ENCODE measurements at places on chromosomes 1 and 21. TPM values are rescaled to one million over a fixed set of nuclear protein-coding genes. Genes with fewer than 3 reads are reported as not detected.

- no peak for DNase-seq
Measured at GRCh38 chr21:15138490-15138889, 73.7 kb upstream of the NRIP1 start.

- no peak for DNase-seq
Measured at GRCh38 chr1:217472915-217473314, 158.0 kb downstream of the GPATCH2 start.

GRCh38 chr1:246156847-246157246 lies 350.2 kb downstream of the SMYD3 start:
- DNase-seq: no peak

DNA sequence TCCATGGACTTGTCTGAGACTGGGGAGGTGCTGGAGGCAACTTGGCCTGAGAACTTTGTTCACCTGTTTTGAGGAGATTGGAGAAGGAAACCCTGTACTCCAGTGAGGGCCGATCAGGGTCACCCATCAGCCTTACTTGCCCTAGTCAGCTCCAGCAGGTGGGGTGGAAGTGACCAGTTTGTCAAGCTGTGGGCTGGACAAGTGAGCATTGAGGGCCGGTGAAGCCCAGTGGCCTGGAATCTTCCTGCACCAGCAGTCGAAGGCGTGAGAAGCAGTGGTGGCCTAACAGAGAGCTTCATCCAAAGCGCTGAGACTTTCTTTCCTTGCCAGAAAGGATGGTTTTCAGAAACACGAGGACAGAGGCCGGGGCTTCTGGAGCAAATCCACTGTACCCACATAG lies 9.6 kb downstream of the SLC37A1 start:
- no peak for DNase-seq

GRCh38 chr1:173427146-173428054 lies 49.7 kb upstream of the PRDX6 start:
- no peak for DNase-seq

- no peak for DNase-seq
Measured at GRCh38 chr1:115229016-115229415, 109.0 kb downstream of the NGF start.

- no peak for DNase-seq
Measured at GRCh38 chr21:31299291-31300147, 44.5 kb downstream of the TIAM1 start.

DNA sequence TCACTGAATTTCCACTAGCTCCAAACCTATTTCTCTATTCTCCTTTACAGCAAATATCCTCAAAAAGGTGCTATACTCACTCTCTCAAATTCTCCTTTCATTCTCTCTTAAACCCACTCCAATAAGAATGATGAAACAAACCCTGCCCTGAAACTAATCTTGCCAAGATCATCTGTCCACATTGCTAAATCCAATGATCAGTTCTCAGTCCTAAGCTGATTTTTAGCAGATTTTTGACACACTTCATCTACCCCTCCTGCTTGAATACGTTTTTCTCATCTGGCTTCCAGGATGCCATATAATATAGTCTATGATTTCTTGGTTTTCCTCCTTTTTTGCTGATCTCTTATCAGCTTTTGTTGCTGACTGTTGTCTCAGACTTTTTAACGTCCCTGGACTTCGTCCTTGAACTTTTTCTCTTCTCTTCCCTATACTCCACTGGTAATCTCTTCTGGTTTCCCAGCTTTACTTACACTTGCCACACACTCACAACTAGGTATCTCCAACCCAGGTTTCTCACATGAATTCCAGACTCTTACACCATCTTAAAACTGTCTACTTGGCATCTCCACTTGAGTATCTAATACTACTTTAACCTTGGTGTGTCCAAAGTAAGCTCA lies 35.3 kb downstream of the RERE start:
- DNase-seq: no peak

GRCh38 chr1:225755671-225756319 lies 21.8 kb upstream of the SRP9 start:
- no peak for DNase-seq

- no peak for DNase-seq
Measured at GRCh38 chr21:32388306-32388705, 4.5 kb downstream of the URB1 start.

- peak; percentile 1 for DNase-seq
Measured at GRCh38 chr1:43152866-43153265, 19.2 kb downstream of the EBNA1BP2 start.

DNA sequence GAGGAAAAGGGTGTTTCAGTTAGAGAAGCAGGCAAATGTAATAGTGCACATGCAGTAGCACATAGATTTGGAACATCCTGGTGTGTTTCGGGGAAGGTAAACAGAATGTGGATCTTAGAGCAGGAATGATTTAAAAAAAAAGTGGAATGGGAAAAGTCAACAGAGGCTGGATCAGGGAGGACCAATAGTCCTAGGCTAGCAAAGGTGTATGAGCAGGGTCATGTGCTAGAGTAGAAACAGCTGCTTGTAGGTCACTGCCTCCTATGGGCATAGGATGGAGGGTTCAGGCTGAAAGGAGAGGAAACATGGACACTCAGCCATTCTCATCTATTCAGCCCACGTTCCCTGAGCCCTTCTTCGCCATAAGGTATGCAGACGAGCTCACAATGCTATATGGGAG lies 3.7 kb upstream of the KPNA6 start:
- no peak for DNase-seq

- DNase-seq: no peak
Measured at GRCh38 chr1:209238356-209238755, 345.2 kb upstream of the CAMK1G start.

DNA sequence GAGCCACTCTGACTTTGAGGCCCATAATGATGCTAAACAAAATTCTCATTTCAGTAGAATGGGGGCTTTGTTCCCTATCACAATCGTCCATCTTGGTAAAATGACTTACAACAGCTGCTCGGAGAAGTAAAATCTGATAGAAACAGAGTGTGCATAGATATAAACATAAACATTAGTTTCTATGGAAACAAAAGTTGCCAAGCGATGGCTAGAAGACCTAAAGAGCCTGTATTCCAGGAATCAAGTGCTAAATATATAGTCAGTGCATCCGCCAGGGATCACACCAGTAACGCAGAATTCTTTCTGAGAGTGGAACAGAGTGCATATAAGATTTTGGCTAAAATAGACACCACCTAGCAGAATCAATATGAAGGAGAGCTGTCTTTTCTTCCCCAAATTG lies 91.2 kb upstream of the KAZN start:
- no peak for DNase-seq

DNA sequence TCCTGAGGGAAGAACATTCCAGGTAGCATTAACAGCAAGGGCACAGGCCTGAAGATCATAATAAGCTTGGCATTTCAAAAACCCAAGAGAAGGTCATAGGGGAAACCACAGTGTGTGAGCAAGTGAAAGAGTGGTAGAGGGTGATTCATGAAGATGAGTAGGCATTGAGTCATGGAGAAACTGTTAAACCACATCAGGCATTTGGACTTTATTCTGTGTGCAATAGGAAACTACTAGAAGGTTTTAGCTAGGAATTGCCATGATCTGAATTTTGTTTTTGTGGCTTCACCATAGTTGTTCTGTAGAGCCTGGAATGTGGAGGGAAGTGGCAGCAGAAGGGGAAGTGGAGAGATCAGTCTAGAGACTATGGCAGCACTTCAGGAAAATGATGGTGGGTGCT lies 359.0 kb upstream of the PTBP2 start:
- peak; percentile 97 for DNase-seq

GRCh38 chr1:59292562-59292961 lies 4.3 kb upstream of the FGGY start:
- DNase-seq: peak; percentile 86

- no peak for DNase-seq
Measured at GRCh38 chr1:200053646-200054045, 26.1 kb downstream of the NR5A2 start.

GRCh38 chr1:158951956-158952355 lies 20.6 kb downstream of the PYHIN1 start:
- DNase-seq: no peak

DNA sequence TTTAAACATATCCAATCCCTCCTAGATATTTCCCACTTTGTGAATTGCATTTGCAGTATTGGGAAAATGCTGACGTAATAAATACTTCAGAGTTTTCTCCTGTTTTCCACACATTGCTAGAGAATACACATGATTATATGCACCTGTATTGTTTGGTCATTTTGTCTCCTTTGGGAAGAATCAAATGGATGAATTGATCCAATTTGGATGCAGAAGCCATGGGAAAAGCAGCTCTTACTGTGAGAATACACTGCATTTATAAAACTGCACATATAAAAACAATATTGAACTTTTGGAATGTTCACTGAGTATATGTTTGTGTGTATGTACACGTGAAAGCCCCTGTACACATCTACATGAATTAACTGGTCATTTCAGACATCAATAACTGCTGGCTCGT lies 306.6 kb upstream of the LYPLAL1 start:
- no peak for DNase-seq

- DNase-seq: no peak
Measured at GRCh38 chr1:64229307-64229706, 25.9 kb downstream of the UBE2U start.

- DNase-seq: peak; percentile 28
Measured at GRCh38 chr1:30664103-30664755, 59.2 kb downstream of the MATN1 start.

DNA sequence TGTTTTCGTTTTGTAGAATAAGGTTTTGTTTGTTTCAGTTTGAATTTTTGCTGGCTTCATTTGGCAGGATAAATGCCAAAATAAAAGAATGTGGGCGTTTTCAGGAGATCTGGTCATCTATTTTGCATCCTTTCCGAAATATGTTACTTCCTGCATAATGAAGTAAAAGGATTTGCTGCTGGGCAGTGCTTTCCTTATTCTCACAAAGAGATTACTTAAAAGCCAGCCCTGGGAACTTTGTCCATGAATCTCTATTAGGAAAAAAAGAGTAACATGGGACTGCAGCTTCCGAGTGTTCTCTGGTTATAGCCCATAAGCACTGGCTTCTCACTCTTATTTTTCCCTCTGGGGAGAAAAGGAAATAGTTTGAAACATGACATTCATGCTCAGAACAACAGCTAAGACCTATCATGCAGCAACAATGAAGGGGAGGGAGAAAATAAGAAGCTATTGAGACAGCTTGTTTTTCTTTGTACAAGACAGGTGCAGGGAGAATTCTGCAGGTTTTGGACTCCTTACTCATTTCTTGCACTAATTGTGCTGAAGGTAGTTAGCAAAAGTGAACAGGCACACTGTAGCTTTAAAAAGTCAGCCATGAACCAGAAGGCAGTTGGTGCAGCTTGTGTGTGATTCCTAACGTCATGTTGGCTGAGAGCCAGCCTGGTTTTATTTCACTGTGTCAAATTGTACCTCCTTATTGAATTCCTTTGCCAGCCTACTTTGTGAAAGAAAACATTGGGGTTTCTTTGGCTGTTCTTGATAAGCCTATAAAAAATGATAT lies at the start of gene SAMD13:
TSS of gene SAMD13 (plus strand) at position 705 of the 781 bp plus-strand sequence. CDS start 1,527 bp downstream, outside the sequence.
- peak; percentile 75 for DNase-seq

GRCh38 chr1:201538612-201539551 lies at the start of gene NAV1:
TSS of gene NAV1 (plus strand) at chr1:201539127. CDS start at chr1:201622885, 83,758 bp downstream.
- peak; percentile 85 for DNase-seq

GRCh38 chr1:149927056-149927562 lies 494 bp downstream of the SF3B4 start:
- DNase-seq: no peak

DNA sequence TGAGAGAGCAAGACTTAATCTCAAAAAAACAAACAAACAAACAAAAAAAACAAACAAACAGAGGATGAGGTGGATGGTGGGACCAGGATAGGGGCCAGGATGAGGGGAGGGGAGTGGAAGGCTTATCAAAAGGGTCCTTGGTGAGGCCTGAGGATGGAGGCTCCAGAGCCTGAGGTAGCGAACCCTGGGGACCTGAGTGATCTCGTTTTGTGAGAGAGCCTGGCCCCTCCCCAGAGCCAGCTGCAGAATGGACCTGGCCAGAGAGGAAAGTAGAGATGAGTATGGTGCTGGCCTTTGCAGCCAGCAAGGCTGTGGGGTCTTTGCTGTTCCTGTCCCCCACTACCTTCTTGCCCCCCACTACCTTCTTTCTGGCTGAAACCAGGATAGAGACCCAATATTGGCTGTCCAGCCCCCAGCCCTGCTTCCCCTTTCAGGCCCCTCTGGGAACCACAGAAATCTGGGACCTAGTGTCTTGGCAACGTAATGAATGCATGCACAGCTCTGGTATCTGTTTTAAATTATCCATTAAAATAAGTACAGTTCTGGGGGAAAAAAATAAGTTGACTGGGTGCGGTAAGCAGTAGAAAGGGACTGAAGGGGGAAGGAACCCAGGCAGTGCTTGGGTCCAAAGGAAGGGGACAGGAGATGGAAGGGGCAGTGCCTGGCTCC lies 1.1 kb upstream of the LMNA start:
- DNase-seq: peak; percentile 59

GRCh38 chr1:45005761-45006160 lies 5.4 kb downstream of the HECTD3 start:
- DNase-seq: no peak

- no peak for DNase-seq
Measured at GRCh38 chr1:25001125-25001915, 71.2 kb upstream of the RUNX3 start.

- no peak for DNase-seq
Measured at GRCh38 chr1:112701227-112702066, 5.5 kb downstream of the RHOC start.

DNA sequence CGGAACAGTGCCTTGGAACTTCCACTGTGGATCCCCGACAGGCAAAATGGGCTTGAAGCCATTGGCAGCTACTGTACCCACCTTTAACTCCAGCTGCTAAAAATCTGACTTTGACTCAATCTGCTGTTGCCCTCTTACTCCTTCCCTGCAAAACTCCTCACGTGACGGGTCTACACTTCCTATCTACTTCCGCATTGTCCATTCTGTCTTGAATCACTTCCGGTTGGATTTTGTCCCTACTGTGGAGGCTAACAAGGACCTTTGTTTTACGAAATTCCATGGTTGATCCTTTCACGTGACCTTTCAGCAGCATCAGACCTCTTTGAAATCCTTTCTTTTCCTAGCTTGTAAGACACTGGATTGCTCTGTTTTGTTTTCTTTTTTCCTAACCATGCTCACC lies 268.4 kb downstream of the PRDM2 start:
- DNase-seq: no peak

GRCh38 chr1:19762175-19762779 lies 37.4 kb downstream of the TMCO4 start:
- peak; percentile 26 for DNase-seq

- no peak for DNase-seq
Measured at GRCh38 chr1:209597499-209597898, 14.0 kb downstream of the CAMK1G start.

DNA sequence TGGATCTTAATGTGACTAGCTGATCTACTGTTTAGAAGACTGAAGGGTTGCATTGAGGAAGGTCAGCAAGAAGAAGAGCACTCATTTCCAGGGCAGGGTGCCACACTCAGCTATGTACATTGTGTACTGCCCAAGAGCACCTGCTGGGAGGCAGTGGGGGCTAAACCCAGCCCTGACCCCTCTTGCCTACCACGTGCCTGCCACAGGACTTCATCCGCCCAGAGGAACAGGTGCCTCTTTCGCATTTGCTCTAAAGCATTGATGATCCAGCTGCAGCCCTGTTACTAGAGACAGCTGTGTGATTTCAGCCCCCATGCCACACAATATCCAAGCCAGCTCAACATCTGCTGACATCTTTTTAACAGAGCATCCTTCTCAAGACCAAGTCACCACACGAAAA lies 341.8 kb downstream of the LMX1A start:
- DNase-seq: no peak

Gene S100A9
- not detected for total RNA-seq

Gene FBXO28
- 14.7 TPM for total RNA-seq

Gene DHRS3
- total RNA-seq: 64.4 TPM

Gene DPH2
- total RNA-seq: 15.6 TPM

Gene CAPN9
- total RNA-seq: not detected

Gene RBM11
- not detected for total RNA-seq

Gene KRTAP13-3
- total RNA-seq: not detected

Gene BARHL2
- total RNA-seq: not detected
